Iris pigment epithelial cell (primary cell): ENCODE measurements at places on chromosomes 6 and 20.

GRCh38 chr6:37451441-37452193 lies 18.6 kb downstream of the CMTR1 start:
- DNase-seq, result no peak

GRCh38 chr6:69105288-69105687 lies 470.2 kb downstream of the ADGRB3 start:
- peak; percentile 37 for DNase-seq

DNA sequence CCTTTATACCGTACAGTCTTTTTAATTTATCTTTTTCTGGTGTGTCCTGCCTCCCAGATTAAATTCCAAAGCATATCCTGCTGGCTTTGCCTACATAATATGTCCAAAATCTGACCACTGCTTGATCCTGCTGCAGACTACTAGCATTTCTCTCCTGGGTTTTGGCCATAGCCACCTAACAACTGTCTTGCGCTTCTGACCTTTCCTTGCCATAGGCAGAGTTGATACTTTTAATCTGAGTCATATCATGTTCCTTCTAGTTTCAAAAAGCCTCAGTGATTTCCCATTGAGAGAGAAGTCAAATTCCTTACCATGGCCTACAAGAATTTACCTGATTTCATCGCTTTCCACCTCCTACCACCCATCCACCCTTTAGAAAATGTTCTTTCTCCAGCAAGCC lies 104.8 kb downstream of the BCKDHB start:
- DNase-seq, result peak; percentile 30

- peak; percentile 42 for DNase-seq
Observed at GRCh38 chr20:60512443-60512842, 554.2 kb downstream of the CDH26 start.

- no peak for DNase-seq
Observed at GRCh38 chr6:14472986-14473337, 355.4 kb downstream of the CD83 start.

DNA sequence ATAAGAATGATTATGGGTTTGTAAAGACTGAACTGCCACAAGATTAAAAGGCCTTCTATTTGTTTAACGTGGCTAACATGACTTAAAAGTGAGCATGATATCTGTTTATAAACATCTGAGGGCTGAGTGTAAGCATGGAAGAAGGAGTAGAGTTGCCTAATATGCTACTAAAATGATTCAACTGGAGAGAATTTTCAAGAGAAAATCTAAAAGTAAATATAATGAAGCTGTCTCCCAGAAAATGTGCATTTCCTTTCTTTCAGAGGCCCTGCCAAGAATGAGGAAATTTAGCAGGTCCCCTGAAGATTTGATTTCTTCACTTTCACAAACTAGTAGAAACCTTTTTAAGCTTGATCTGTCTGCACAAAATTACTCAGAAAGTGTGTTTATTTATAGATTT lies 4.2 kb upstream of the EYA4 start:
- peak; percentile 82 for DNase-seq

DNA sequence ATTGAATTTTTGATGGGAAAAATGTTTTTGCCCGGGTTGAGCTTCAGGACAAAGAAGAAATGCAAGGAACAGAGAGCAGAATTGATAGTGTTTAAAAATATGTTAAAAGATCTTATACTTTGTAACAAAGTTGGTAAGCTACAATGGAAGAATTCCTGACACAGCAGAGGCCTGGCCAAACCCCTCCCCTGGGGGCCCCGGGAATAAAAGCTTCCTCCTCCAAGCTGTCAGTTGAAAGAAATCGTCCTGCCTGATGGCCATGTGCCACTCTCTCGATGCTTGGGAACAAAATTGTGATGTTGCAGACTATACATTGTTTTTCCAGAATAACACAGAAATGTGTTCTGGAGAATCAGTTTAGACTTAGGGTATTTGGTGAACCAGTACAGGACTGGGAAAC lies 14.2 kb upstream of the TOX2 start:
- DNase-seq, result no peak

GRCh38 chr20:5833309-5833941 lies 83.2 kb downstream of the SHLD1 start:
- no peak for DNase-seq

- DNase-seq, result peak; percentile 19
Observed at GRCh38 chr20:40650707-40651106, 38.3 kb downstream of the MAFB start.

GRCh38 chr6:128979071-128979470 lies 96.1 kb downstream of the LAMA2 start:
- peak; percentile 60 for DNase-seq
